ENCODE measurements at places on chromosomes 3 and 15.

DNA sequence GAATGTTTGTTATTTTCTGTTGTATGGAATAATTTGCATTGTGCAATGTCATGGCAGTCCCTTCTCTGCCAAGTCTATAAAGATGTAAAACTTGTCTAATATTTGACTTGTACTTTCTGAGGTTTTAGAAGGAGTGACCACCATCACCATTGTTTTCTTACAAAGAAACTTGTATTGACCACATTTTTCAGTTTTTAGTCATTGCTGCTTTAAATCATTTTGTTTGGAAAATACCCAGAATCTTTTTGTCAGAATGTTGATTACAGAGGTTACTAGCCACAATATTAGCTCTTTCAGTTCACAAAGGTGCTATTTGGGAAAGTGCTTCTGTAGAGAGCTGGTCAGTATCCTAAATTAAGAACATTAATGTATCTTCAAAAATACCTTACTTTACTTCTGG, 532.4 kb upstream of the GBE1 start:
- DNase-seq: no peak

DNA sequence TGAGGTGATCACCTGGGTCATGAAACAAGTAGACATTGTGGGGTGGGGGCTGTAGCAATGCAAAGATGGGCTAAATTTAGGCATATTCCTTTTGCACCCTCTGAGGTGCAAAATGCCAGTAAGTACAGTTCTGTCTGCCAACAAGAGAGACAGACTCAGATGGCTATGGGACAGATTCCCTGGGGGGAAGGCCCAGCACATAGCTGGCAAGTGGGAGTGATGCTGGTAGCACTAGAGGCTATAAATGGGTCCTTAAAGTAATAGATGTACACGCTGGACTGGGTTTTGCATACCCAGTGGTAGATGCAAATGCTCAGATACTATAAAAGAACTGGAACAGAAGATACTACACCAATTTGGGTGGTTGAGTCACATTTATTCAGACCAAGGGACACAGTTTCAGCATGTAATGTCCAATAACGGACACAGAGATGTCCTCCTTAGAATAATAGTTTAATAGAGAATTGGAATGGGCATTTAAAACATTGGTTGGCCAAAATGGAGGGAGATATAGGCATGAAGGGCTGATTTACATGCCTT, 67.4 kb upstream of the RNU6-1 start:
- no peak for DNase-seq

- no peak for DNase-seq
Measured at GRCh38 chr3:100366424-100366823, 31.9 kb downstream of the NIT2 start.

DNA sequence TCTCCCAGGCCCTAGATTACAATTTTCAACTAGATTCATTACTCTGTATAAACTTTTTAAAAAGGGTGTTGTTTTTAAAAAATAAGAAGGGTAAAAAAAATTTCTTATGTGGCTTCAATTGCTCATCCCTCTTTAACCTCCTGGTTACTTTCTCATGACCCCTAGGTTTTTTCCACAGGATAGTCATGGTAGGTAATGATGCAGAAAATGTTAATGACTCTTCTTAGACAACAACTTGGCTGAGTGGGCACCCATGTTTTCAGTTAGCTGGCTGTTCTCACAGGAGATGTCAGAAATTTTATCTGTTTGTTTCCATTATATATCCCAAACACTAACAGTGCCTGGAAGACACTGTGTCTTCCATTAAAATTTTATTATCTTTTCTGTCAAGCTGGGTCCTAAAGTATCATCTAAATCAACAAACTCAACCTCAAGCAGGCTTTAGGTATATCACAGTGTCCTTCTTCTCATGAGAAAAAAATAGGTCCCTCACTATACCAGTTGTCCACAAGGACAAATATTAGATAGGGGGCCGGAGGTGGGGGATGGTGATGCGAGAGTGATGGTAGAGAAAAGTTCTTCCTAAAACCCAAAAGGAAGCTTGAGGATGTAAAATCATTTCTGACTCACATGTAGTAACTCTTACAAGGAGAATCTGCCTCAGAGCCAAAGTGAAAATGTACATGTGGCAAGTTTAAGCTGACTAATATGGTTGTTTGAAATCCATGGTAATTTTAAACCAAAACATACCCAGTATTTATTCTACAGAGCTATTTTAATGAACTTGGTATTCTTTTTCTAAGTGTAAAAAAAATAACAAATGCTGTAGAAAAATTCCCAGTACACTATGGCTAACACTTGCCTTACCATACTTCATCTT, 43.3 kb downstream of the PLOD2 start:
- DNase-seq: no peak

DNA sequence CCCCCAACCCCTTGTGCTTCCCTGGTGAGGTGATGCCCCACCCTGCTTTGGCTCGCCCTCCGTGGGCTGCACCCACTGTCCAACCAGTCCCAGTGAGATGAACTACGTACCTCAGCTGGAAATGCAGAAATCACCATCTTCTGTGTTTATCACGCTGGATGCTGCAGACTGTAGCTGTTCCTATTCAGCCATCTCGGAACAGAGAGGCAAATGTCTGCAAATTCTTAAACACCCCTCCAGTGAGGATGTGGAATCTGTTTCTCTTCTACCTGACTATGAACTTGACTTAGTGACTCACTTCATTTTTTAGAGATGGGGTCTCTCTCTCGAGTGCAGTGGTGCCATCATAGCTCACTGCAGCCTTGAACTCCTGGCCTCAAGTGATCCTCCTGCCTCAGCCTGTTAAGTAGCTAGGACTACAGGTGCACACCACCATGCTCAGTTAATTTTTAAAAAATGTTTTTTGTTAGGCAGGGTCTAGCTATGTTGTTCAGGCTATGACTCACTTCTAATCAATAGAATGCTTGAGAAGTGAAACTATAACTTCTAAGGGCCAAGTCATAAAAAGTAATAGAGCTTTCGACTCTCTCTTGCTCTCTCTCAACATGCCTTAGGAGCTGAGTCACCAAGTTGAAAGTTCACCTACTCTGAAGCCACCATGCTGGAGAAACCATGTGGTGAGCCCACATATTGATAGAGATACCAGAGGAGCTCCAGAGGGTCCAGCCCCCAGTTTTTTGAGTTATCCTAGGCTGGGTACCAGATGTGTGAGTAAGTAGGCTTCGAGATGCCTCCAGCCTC, 11.5 kb upstream of the PARP14 start:
- no peak for DNase-seq

DNA sequence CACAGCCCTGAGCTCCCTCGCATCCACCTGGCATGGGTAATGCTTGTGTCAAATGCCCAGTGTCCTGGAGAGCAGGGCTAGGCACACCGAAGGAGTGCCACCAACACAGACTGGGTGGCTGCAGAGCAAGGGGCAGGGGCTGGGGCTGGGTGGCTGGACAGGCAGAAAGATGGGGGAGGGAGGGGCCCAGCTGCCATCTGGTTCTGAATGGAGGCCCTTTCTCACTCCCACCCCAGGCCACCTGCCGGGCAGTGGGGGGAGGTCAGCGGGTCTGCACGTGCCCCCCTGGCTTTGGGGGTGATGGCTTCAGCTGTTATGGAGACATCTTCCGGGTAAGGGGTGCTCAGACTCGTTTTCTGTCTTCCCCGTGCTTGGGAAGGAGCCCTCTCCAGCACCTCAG, 17.0 kb downstream of the STAB1 start:
- DNase-seq: no peak

DNA sequence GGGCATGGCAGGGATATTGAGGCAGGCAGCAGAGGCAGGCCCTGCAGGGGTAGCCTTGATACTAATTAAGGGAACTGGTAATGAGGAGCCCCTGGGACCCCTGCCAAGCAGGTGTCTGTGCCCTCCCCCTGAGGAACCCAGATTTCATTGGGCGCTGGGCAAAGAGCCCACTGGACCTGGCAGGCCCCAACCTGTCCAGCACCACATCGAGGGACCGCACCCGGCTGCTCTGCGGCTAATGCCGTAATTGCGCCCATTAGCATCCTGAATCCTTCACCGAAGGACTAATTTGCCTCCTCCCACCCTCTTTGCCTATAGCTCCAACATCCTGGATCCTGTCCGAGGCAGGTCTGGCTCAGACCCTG, 13.7 kb upstream of the SEMA3B start:
- DNase-seq: no peak

- DNase-seq: peak; percentile 68
Measured at GRCh38 chr3:185659942-185660921, 74.1 kb downstream of the SENP2 start.

GRCh38 chr15:101326462-101327146, 31.6 kb upstream of the SNRPA1 start:
- DNase-seq: no peak

GRCh38 chr3:187183210-187183862, 13.9 kb upstream of the RTP1 start:
- no peak for DNase-seq

DNA sequence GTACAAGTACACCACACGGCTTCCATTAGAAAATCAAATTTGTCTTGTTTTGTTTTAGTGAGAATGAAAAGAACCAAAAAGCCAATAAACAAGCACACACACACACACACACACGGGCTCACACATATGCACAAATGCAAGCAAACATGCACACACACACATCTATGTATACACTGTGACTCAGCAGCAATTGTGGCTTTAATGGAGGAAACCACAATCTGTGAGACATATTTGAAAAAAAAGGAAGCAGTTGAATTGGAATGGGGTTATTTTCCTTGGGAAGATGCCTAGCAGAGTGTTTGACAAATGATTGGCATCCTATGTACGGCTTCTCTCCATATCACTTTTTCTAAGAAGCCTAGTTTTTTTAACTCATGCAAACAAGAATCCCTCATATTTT, 201.1 kb upstream of the ARRDC4 start:
- no peak for DNase-seq

DNA sequence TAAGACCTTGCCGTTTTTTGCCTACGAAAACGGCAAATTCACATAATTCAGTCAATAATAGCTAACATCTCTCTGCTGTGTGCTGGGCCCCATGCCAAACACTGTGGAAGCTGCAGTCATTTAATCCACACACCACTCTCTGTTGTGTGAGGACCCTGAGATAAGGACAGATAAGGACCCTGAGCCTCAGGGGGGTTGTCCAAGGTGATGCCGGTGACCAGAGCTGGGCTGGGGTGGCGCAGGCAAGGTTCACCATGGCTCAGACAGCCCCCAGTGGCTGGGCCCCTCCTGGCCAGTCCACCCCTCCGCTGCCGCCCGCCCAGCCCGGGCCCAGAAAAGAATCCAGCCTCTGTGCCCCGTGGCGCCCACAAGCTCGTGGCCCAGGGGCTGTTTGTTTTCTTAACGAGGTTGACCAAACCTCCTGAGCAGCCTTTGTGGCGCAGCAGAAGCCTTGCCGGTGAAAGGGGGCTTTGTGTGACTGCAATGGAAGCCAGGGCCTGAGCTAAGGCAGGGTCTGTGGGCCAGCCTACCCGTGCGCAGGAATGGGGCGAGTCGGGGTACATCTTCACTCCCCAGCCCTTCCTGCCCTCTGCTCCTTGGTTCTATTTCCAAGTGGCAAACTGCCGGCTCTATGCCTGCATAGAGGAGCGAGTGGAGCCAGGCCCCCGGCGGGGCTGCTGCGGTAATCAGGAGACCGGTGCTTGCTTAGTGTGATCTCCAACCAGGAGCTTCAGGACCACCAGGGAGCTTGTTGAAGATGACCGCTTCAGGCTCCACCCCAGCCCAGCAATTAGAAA, 4.4 kb upstream of the SNX22 start:
- DNase-seq: no peak

- DNase-seq: no peak
Measured at GRCh38 chr15:68431037-68431791, 749 bp downstream of the ITGA11 start.

DNA sequence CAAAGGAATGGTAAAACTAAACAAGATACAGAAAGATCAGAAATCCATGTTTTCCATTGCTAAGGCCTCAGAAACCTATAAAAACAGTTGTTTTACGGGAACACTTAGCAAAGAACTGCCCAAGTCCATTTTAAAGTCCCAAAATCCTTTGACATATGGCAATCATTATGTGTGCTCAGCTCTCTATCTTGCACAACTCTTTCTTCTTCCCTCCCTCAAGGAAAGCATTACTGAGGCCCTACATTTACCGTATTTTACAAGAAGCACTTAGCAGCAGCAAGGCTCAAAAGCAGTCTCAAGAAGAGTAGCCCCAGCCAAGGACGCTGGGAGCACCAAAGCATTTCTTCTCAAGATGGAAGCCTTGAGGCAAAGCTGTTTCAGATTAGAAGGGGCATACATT, 169.6 kb upstream of the LRTM1 start:
- no peak for DNase-seq

- DNase-seq: no peak
Measured at GRCh38 chr3:119604878-119605277, 7.2 kb downstream of the PLA1A start.

DNA sequence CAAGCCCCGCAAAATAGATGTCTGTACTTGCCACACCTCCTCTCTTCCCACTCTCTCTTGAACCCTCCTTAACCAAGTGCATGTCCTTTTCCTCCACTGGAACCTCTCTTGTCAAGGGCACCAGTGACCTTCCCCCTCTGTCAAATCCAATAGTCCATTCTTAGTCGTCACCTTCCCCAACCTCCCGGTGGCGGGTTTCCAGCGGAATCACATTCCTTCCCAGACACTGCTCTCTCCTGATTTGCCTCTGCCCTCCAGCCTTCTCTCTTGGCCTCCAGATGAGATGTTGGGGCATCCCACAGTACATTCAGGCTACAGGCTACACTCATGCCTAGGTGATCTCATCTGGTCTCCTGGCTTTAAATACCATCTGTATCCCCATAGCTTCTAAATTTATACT, 31.1 kb downstream of the SCN5A start:
- no peak for DNase-seq

DNA sequence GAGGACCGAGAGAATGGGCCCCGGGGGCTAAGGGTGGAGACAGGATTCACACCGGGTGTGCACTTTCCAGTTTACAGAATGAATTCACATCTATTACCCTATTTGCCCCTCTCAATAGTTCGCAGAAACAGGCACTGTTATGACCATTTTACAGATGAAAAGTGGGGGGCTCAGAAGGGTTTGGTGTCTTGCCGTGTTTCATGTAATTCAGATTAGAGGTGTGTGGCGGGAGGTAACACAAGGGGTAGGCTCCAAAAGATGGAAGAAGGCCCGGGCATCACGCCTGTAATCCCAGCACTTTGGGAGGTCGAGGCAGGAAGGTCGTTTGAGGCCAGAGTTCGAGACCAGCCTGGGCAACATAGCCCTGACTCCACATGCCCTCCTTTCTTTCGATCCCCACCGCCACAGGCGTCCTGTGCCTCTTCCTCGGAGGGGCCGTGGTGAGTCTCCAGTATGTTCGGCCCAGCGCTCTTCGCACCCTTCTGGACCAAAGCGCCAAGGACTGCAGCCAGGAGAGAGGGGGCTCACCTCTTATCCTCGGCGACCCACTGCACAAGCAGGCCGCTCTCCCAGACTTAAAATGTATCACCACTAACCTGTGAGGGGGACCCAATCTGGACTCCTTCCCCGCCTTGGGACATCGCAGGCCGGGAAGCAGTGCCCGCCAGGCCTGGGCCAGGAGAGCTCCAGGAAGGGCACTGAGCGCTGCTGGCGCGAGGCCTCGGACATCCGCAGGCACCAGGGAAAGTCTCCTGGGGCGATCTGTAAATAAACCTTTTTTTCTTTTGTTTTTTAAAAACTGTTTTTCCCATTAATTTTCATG, 3.4 kb downstream of the DUOXA2 start:
- DNase-seq: no peak

- no peak for DNase-seq
Measured at GRCh38 chr3:196883361-196883760, 15.6 kb downstream of the SENP5 start.
